GM12864 (cell line): ENCODE measurements at places on chromosomes 4 and X.

DNA sequence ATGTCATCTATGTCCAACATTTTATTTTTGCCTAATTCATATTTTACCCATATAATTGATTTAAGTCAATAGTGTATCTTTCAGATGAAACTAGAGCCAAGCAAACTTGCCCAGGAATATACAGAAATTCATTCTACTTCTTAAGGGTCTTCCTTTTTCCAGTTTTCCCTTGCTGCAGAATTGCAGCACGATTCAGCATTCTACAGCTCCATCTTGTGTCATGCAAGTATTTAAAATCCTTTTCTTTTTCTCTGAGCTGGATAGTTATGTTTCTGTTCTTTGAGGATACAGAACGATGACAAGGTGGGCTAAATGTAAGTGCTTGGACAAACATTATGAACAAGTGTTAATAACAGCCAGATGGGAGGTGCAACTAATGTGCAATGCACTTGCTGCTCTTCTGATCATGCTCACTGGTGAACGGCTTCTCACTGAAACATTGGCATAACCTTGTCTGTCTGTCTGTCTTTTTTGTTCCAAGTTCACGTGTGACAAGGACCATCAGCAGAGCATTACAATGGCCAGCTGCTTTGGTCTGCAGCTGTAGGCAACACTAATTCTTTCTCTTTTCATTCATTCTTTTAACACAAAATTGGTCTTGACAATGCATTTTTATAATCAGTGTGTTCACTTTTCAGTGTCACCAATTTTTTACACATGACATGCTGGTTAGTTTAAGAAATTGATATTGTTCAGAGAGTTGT is 1821.7 kb downstream of the ARAP2 start:
- DNase-seq: no peak

GRCh38 chr4:147816382-147817254 is 84.7 kb downstream of the ARHGAP10 start:
- no peak for DNase-seq

DNA sequence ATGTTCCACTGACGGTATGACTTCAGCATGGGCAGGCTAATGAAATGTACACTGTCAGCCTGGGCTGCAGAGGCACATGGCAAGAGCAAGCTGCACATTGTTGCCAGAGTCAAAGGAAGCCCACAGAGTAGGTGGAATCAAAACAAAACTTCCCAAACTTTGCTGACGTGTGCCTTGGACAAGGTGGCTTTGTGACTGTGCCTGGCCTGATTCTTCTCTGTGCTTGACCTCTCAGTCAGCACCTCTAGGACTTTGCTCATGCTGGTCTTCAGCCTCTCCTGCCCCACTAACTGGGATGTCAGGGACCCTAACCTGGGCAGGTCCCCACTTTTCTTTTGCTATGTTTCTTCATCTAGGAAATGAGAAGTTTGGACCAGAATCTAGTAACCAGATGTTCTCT is 40.5 kb upstream of the KIAA1210 start:
- DNase-seq: no peak

DNA sequence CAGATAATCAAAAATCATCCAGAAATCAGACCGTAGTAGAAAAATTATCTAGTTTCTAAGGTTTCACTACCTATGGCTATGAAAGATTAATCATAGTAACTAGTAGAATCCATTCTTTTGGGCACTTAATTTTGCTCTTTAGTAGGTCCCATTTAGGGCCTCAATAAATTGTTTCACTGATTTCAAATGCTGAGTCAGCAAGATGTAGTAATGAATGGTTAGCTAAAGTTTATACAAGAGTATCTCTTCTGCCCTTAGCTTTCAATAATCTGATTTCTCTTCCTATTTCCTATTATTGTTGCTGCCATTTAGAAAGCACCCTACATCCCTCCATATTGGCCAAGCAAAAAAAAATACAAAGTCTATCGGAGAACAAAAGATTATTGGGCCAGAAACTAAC is 283.2 kb upstream of the PCDH10 start:
- no peak for DNase-seq

- DNase-seq: no peak
Observed at GRCh38 chr4:137533855-137534254, 1.6 kb upstream of the PCDH18 start.

DNA sequence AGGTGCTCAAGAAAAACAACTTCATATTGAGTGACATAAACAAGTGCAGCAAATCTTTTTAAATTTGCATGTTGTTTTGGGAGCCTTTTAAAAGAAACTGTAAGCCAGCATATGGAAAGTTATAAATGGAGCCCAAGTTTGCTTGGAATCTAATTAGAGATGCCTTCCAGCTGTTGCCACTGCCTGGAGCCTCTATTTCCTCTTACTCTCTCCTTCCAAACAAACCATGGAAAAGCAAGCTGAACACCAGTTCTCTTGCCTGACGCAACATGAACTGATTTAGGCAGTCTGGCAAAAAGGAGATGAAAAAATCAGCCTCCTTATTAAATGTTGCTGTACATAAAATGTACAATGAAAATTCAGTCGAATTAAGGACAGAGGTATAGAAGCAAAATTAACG is 21.5 kb downstream of the ARSJ start:
- DNase-seq: no peak

DNA sequence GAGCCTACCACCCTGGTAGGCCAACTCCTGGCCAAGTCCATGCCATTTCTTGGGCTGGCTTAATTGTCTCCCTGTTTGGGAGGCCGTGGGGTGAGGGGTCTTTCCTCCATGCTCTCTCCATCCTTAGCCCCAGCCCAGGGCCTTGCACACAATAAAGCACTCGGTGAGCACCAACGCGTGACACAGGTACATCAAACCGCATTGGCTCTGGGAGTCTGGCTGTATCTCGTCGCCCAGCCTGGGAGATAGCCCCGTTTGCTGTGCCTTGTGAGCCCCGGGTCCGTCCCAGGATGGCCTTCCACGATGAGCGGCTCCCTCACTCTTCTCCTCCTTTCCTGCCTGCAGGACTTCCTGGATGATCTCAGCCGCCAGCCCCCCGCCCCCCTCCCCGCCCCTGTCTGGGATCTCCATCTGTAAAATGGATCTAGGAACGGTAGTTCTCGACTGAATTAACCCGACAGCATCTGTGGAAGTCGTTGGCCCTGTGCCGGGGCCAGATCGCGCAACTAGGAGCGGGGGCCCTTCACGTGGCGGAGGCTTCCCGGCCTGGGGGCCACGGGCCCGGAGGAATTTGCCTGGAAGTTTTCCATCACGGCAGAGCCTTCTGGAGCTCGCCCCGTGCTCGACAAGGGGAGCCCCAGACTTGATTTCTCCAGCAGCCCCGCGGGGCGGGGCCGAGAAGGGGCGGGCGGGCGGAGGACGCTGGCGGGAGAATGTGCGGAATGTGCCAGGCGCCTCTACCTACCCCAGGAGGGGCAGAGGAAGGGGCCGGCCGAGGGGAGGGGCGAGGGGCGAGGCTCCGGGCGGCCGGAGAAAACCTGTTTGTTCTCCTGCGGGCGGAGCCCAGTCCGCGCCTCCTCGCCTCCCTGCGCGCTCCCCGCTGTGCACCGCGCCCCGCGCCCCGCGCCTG is at the start of gene ZNF185:
ZNF185 (plus strand) TSS at position 846 of the 910 bp plus-strand sequence. CDS start 16,423 bp downstream, outside the sequence.
- DNase-seq: no peak

DNA sequence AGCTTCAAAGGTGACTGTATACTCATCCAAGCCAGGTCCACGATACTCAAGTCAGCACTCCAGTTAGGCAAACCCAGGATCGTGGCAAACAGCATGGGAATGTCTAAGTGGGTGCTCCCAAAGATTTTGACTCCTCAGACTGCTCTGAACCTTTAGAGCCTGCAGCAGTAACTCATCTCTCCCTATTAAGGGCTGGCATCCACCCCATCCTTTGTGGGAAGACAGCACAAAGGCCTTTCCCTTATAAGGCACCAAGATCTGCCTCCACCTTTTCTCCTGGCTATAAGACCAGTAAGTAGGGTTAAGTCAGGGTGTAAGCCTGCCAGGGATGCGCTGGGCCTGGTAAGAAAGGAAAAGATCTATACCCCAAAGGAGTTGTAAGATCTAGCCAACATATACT is 23.6 kb upstream of the SLC25A43 start:
- no peak for DNase-seq

DNA sequence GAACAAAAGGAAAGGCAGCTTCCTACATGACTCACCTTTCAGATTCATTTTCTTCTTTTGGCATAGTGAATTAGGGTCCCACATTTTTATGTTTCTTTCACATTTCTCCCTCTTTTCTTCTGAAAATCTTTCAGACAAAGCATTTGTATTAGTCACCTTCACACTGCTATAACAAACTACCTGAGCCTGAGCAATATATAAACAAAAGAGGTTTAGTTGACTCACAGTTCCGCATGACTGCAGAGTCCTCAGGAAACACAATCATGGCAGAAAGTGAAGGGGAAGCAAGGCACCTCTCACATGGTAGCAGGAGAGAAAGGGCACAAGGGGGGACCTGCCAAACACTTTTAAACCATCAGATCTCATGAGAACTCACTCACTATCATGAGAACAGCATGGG is 36.9 kb downstream of the MAGEA9 start:
- no peak for DNase-seq

GRCh38 chrX:71509289-71509688 is 23.6 kb upstream of the OGT start:
- no peak for DNase-seq
